M059J (cell line): ENCODE measurements at places on chromosomes 5 and 9.

DNA sequence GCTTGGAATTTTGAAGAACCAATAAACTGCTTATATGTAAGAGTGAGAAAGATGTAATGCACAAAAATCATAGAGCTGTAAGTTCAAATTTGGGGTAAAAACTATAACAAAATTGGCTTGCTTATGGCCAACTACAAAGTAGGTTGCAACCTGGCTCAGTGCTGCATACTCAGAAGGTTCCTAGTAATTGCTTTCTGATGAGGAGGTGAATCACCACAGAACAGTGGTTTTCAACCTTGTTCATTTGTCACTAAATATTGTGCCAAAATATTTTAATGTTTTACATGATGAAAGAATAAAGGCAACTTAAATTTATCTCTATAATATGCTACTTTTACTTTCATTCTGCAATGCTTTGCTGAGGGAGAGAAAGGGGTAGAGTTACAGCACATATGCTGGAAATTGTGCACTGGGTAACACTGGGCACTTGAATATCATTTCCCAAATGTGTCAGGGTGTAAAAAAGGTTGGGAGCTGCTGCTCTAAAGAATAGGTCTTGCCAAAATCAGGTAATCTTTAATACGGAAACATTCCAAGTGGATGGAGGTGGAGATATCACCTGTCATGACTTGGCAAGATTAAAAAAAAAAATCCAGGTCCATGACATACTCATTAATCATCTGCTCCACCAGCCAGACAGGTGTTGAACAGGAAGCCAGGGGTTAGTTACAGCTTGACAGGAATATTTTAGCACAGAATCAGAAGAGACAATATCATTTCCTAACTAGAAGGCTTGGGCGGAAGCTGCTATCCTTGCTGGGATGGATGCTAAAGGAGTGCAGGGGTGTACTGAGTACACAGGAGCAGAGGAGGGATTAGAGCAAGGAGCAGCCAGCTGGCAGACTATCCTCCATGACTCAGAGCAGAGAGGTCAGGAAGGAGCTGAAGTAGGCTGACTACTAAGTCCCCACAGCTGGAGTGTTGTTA, 34.6 kb upstream of the CCL21 start:
- DNase-seq = peak; percentile 31

- DNase-seq = no peak
These were observed 108.8 kb upstream of the MVB12B start for GRCh38 chr9:126217797-126218196.

GRCh38 chr5:105670596-105670995, 2000.1 kb downstream of the EFNA5 start:
- DNase-seq = peak; percentile 7

DNA sequence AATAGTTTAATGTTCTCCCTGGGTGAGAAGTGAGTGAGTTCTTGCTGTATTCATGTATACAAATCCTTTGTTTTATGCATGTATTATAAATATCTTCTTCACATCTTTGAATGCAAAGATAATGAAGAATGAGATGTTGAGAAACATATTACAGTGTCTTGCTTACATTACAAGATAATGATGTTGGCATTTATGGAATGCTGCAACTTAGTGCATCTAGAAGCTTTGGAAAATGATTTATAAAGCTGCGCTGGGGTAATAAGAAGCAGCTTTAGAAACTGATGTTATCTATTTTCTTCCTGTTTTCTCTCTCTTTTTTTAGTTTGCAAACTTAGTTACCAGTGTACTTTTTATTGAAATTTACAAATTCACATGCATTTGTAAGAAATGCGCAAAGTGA, 673.4 kb downstream of the KCTD16 start:
- DNase-seq = no peak

DNA sequence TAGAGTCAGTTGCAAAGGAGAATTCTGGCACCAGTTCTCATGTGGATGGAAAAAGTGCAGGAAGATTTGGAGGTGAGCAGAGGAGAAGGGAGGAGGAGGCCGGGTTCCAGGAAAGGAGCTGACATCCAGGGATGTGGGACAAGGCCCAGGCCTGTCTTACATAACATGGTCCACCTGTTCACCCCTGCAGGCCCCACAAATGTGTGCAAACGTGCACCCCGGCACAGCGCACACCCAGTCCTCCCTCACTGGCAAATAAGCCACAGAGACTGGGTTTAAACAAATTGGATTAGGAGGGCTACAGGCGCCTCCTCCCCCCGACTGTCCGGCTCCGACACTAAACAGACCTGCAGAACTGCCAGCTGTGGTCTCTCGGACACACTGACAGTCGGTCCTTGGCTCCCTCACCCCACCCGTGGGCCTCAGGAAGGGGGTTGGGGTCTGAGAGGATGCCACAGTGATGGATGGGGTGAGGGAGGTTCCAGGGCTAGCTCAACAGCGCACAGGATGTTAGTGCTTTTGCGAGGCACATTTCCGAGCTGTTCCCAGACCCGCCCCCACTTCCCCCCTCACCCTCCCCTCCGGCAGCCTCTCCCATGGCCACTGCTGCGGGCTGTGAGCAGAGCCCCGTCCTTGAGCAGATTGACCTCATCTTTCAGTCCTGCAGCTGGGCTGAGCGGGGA, 43.4 kb upstream of the IL17B start:
- DNase-seq = no peak

GRCh38 chr9:80378669-80379293, 807.0 kb downstream of the TLE4 start:
- DNase-seq = peak; percentile 55

- DNase-seq = no peak
These were observed at the start of gene CMYA5 for GRCh38 chr5:79689541-79690466. CMYA5 (plus strand) TSS chr5:79689836; CDS start chr5:79689908, 72 bp downstream.

- DNase-seq = no peak
These were observed 84.2 kb upstream of the HRH2 start for GRCh38 chr5:175573493-175574269.

DNA sequence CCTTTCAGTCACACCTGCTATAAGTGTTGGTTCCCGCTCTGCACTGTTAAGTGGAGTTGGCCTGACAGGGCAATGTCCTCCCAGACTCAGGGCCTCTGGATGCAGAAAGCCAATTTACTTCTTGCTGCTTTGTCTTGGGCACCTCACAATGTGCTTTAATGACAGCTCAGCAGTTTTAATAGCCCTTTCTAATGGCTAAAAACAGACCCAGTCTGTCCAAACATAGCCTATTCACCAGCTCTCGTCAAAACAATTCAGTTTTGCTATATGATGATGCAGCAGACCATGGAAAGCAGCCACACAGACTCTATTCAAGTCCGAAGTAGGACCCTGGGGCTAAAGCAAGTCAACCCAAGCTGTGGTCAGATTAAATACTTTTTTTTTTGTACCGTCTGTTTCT, 529.1 kb upstream of the SEMA6A start:
- DNase-seq = no peak

DNA sequence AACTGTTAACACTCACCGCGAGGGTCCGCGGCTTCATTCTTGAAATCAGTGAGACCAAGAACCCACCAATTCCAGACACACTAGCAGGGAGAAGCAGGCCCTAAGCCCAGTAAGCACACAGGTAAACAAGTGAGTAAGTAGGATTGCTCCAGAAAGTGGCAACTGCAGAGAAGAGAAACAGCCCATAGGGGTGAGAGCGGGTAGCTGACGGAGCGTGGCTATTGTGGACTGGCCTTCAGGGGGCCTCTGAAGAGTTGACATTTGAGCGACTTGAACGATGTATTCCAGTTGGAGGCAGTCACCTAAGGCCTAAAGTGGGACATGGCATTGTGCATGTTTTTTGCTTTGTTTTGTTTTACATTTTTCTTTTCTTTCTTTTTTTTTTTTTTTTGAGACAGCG, 74.2 kb downstream of the TSPAN17 start:
- no peak for DNase-seq

GRCh38 chr5:146151970-146152369, 30.5 kb downstream of the LARS1 start:
- no peak for DNase-seq

- DNase-seq = no peak
These were observed 28.7 kb downstream of the GALNT12 start for GRCh38 chr9:98836206-98836605.

DNA sequence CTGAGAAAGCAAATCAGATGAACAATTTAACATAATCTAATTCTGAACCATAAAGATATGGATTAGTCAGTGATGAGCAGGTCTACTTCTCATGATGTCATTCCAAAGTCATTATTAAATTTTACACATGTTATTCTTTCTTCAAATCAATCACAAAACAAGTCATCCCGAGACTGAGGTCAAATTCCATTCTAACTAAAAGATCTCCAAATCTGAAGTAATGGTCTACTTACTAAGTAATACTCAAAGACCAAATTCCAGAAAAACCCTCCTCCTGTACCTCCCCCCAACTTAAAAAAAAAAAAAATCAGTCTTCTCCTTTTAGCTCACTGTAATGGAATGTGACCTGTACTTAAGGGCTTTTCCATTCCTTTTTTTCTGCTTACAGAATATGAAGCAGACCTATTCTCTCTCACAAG, 4.7 kb downstream of the PFDN1 start:
- peak; percentile 67 for DNase-seq

GRCh38 chr5:14268738-14269137, 125.6 kb downstream of the TRIO start:
- peak; percentile 67 for DNase-seq

DNA sequence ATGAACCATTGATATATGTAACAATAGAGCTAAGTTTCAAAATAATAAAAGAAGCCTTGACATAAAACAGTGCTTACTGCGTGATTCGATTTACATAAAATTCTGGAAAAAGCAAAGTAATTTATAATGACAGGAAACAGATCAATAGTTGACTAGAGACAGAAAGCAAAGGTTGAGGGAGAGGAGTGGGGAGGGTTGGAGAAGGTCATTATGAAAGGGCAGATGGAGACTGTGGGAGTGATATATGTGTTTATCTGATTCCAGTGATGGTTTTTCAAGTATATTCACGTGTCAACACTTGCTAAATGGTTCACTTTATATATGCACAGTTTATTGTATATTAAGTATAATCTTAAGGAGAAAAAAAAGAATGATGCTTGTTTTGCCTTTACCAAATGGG, 1885.7 kb upstream of the NUDT12 start:
- DNase-seq = no peak

GRCh38 chr5:6715271-6715670, 2.0 kb downstream of the TENT4A start:
- DNase-seq = no peak
